ENCODE measurements at places on chromosomes 7 and 10. TPM values are rescaled to one million over a fixed set of nuclear protein-coding genes. Genes with fewer than 3 reads are reported as not detected.

TEX47 gene
- total RNA-seq = not detected

CALCR gene
- not detected for total RNA-seq

C7orf33 gene
- not detected for total RNA-seq

ANXA8 gene
- 79.4 TPM for total RNA-seq

OR2A5 gene
- not detected for total RNA-seq

GRM3 gene
- not detected for total RNA-seq

All from bronchial epithelial cell (primary cell).